ENCODE measurements at places on chromosomes 5 and 9.
A peak's percentile ranks its signal among the peaks of the same experiment; 100 is the strongest.

DNA sequence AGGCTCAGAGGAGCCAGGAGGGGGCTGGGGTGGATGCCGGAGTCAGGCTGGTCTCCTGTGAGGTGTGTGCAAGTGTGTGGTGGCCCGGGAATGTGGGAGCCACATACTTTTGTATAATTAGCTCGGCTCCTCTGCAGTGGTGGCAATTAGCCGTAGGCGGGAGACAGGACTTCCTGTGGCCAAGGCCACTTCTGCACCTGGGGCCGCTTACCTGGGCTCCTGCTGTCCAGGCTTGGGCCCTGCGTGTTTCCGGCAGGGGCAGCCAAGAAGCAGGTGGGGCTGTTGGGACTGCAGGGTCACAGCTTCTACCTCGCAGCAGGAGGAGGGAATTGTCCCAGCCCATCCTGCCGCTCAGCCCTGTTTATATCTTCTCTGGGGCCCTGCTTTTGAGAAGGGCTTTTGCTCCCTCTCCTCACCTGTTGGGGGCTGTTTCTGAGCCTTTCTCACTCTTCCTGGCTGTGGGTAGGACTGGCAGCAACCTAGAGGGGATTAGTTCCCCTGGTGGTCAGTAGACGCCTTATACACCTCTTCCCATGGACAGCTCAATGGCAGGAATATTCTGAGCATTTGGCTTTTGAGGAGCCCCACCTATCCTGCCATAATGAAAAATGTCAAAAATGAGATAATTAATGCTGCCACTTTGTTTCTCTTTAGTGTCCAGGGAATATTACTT is 145.4 kb upstream of the PITX1 start:
- peak; percentile 16 for DNase-seq

- peak; percentile 92 for DNase-seq
Measured at GRCh38 chr9:18473652-18474279, at the start of gene ADAMTSL1. Gene ADAMTSL1, plus strand, starts transcription at chr9:18474153. Its CDS starts 80 bp downstream, at chr9:18474233.

GRCh38 chr9:101027236-101027635 is 1.3 kb upstream of the PLPPR1 start:
- no peak for DNase-seq

DNA sequence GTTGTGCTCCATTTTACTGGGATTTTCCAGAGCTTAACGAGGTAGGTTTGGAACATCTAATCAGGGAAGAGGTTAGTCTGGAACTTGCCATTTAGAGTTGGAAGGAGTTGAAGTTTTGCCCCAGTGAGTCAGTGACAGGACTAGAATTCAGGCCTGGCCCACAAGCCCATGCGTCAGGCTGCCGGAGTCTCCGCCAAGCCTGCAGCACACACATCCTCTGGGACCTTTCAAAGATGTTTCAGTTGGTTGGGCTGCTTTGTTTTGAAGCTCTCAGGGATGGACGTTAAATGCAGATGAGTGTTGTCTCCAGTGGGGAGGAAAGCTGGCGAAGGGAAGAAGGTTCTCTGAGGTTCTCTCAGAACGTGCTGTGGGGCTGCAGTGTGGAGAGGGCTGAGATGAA is 147.0 kb downstream of the PSAT1 start:
- no peak for DNase-seq

DNA sequence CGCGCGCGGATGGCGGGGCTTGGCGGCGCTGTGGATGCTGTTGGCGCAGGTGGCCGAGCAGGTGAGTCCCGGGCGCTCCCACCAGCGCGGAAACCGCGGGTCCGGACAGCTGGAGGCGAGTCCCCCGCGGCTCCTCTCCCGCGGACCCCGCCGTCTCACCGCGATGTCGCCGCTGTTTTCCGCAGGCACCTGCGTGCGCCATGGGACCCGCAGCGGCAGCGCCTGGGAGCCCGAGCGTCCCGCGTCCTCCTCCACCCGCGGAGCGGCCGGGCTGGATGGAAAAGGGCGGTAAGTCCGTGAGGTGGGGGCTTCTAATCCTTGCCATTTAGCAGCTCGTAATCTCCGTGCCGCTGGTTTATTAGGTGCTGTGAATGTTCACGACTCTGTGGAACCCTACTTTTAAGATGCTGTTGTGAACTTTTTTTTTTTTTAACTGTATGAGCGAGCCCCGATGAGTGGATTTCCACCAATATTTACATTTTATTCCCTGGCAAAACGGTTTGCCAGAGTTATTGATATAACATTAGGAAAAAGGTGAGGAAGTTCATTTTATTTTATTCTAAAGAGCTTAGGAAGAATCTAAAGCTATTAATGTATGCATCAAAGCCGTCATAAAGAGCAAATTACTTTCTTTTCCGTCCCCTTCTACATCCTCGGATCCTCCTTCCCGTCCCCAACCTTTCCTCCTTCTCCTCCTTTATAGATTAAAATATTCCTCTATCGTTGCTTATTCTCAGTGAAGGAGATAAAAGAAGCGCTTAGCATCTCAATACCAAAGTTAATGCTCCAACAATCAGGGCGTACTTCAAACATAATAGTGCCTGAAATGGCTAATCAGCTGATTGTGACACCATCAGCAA is 579 bp downstream of the ADAMTS16 start:
- peak; percentile 68 for DNase-seq

- no peak for DNase-seq
Measured at GRCh38 chr5:119377066-119377465, 21.2 kb downstream of the TNFAIP8 start.

DNA sequence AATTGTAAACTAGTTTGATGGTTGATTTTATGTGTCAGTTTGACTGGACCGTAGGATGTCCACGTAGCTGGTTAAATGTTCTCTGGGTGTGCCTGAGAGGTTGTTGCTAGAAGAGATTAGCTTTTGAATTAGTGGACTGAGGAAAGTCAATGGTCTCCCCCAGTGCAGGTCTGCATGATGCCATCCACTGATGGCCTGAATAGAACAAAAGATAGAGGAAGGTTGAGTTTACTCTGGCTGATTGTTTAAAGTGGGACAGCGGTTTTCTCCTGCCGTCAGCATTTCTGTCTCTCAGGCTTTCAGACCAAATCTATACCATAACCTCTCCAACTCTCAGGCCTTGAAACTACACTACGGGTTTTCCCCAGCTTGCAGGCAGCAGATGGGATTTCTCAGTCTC is 899.2 kb upstream of the WWC1 start:
- peak; percentile 52 for DNase-seq

DNA sequence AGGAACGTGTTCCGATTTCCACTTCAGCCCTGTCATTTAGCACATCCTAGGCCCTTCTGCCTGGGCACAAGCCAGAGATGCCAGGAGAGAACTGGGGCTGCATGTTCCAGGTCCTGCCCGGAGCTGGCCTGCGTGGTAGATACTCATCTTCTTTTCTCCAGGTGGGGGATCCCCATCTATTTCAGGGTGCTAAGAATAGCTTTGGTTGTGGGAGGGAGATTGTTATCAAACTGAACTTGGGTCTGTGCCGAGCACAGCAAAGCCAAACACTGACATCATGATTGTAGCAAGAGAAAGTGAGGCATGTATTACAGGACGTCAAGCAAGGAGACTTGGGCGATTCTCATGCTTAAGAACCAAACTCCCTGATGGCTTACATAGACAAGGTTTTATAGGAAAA is 18.2 kb downstream of the C9orf153 start:
- no peak for DNase-seq

DNA sequence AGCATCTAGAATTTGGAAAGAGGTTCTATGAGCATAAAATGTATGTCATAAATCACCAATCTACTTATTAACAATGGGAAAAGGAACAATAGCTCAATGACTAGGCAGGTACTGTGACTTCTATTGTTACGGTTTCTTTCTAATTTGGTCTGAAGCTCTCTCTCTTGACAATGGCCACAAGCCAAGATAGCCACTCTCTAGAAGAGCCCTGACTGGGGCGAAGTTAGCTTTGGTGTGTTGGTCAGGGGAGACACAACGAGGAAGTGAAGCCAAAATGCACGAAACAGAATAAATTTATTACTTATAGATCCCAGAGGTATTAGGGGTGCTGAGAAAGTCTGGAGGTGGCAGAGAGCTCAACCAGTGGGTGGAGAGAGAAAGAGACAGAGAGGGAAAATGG is 9.4 kb upstream of the RAD23B start:
- DNase-seq, result no peak

DNA sequence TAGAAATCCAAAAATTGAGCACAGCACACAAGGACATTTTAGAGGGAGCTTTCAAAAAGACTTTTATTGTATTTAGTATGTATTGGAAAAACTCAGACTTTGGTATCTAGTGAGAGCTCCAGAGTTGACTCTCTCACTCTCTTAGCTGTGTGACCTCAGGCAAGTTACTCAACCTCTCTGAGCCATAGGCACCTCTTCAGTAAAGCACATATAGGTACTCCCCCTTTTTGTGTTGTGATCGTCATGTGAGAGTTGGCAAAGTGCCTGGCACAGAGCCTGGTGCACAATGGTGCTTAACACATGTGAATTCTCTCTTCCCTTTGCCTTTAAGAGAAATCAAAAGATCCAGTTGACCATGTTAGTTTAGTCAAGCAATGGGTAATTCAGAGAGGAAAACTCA is 186.2 kb downstream of the TMEM38B start:
- DNase-seq, result no peak

- no peak for DNase-seq
Measured at GRCh38 chr9:87292449-87293191, 205.0 kb upstream of the DAPK1 start.

DNA sequence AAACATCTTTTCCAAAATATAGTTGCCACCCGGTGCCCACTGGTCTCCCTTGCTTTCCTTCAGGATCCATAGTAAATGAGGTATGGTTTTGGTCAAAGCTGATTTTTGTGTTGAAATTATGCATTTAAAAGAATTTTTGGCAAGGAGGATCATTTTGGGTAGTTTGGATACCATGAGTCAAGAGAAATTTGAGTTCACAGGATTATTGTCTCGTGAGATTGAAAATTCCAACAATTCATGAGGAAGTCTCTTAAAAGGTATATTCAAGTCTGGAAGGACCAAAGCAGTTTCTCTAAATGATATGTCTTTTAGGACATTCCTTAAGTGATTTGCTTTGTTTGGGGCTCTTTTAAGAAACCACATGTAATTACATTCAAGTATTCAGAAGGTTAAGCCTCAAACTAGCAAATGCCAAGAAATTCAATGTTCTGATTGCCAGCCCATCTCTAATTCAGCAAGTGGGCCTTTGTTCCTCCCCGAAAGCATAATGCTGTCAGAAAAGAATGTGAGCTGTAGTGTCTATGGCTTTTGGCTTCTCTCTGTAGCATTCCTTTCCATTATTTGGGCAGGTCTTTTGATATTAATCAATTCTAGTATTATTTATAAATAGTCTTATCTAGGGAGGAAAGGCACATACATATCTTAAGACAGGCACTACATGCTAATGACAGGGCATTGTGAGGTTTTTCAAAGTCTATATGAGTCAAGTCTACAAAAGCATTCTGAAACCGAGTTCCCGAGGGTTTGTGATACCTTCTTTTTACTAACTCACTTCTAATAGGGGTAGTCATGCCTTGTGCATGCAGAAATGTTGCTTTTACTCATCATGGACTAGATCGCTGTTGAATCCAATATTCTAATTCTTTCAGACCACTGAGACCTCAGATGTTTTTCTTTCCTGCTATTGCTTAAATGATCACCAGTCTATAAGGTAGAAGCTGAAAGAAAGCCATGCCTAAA is 453.9 kb downstream of the ENC1 start:
- peak; percentile 42 for DNase-seq

GRCh38 chr5:67358186-67358585 is 161.6 kb upstream of the CD180 start:
- DNase-seq, result no peak

DNA sequence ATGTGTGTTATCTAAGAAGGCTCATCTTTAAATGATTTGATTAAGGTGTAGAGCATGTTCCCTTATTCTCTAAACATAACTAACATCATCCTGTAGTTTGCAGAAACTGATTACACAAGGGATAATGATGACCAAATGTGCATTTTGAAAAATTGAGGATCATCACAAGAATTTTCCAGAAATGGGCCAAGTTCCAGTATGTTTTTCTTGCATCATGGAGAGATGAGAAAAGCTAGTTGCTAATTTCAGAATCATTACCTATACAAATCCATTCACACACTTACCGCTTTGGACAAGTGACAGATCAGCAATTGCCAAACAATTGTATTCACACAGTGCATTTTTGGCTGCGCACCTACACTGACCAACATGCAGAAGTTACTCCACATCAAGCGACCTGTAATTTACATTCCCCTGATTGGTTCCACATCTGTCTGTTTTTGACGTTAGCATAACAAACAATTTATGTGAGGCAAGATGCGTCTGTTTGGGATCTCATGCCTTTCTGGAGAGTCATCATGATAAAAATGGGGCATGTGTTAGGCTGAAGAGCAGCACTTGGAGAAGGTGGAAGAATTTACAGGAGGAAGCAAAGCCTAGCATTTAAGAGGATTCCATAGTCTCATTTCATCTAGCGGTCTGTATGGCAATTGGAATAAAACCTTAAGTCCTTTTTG is 2.8 kb upstream of the BNC2 start:
- no peak for DNase-seq

DNA sequence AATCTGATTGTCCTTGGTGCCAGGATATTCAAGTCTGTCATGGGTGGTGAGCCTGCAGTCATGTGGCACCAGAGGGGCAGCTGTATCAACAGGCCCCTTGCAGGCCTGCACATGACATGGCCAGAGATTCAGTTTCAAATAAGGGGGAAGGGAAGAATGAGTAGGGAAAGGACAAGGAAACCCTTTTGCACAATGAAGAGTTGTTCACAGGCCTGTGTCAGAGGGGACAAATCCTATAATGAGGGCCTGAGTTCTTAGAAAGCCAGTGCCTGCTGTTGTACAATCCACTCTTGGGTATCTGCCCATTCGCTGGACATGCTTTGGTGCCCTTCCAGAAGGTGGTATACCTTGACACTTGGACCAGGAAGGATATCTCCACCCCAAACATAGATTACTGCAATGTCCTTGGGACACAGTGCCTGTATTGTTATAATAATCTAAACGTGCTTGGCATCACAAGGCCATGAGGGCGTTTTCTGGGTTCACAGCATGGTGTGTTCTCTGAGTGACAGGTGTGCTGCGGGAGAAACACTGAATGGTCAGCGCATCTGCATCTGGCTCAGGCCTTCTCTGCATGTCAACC is 1.9 kb upstream of the TMEM171 start:
- DNase-seq, result no peak

- DNase-seq, result no peak
Measured at GRCh38 chr9:27352457-27353165, 55.7 kb upstream of the EQTN start.

GRCh38 chr5:50667023-50667652 is 701 bp downstream of the PARP8 start:
- peak; percentile 82 for DNase-seq

- peak; percentile 80 for DNase-seq
Measured at GRCh38 chr5:154179846-154180710, 10.5 kb upstream of the GALNT10 start.

Measured in neural progenitor cell (in vitro differentiated cells).